ENCODE measurements at places on chromosomes 6 and 20. TPM values are rescaled to one million over a fixed set of nuclear protein-coding genes. Genes with fewer than 3 reads are reported as not detected.

CABLES2 gene
- total RNA-seq: 4.9 TPM

DNA sequence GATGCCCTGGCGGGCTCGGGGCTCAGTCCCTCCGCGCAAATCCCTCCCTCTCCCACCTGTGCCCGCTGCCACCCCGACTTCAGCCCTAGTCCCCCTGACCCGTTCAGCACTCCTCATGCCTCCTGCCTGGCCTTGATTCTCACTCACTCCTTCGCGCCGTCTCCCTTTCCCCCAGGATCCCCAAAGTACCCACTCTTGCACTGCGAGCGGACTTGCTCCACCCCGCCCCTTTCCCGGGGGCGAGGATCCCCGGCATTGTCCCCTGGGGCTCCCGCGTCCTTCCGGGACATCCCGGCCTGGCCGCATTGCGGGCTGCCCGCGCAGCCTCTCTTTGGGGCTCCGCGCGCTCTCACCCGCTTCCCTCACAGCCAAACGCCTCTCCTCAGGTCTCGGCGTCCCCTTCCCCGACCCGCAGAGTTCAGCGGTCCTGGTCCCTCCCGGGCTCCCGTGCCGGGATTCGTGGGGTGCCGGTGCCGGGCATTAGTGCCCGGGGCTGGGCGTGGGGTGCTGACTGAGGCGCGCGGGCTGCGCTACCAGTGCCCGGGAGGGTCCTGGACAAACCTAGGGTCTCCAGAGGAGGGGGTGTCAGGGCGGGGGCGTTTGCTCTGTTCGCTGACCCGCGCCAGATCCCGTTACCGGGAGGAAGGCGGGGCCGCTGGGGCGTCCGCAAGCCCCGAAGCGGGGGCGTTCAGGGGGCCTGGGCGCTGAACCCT lies 45.5 kb upstream of the SUPT3H start:
- no peak for DNase-seq

DNA sequence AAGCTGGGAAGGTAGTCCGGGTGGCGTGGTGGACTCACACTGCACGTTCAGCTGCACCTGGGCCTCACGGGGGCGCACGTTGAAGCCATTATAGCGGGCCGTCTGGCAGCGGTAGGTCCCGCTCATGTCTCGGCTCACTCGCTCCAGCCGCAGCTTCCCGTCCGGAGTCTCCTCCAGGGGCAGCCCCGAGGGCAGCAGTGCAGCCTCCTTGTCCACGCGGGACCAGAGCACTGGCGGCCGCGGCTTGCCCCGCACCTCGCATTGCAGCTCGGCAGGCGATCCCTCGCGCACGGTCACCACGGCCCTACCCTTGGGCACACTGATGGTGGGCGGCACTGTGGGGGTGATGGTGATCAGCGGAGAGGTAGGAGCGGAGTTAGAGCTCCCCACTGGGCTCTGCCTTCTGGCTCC lies 47.6 kb downstream of the MDGA1 start:
- DNase-seq: no peak

DNA sequence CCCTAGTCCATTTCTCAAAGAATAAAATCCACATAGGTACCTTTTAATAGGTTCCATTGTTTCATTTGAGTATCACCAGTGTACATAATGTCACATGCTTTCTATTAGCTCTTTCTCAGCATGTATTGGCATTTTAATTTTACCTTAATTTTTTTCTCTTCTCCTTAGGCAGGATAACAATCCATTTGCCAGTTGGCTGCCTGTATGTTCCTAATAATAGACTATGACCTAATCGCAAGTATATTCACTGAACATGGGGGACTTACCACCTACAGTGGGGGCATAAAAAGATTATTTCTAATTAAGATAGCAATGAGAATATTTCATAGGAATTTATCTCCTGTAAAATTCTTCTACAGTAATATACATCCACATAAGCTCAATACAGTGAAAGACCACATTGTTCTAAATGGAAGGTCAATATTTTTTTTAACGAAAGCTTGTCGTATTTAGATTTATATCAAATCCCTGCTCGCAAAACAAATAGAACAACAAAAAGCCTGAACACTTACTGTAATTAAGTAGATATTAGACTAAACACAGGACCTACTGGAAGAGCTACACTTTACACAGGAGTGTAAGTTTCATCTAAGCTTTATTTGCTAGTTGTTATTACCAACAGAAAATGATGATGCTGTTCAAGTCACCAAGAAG lies 76.4 kb downstream of the OGFRL1 start:
- DNase-seq: no peak

RBM24 gene
- total RNA-seq: not detected

DCDC2 gene
- total RNA-seq: 0.13 TPM

DEFB126 gene
- total RNA-seq: not detected

GRCh38 chr6:118494091-118494490 lies 54.0 kb upstream of the PLN start:
- DNase-seq: no peak
